Stimulated activated CD4-positive, alpha-beta T cell treated with anti-CD3 and anti-CD28 coated beads, TNF-alpha, amount 100 ng/mL, for 48 hours (primary cell): ENCODE measurements at places on chromosomes 13 and 19.

- DNase-seq, result no peak
Measured at GRCh38 chr13:90787007-90787406, 560.5 kb upstream of the MIR17HG start.

DNA sequence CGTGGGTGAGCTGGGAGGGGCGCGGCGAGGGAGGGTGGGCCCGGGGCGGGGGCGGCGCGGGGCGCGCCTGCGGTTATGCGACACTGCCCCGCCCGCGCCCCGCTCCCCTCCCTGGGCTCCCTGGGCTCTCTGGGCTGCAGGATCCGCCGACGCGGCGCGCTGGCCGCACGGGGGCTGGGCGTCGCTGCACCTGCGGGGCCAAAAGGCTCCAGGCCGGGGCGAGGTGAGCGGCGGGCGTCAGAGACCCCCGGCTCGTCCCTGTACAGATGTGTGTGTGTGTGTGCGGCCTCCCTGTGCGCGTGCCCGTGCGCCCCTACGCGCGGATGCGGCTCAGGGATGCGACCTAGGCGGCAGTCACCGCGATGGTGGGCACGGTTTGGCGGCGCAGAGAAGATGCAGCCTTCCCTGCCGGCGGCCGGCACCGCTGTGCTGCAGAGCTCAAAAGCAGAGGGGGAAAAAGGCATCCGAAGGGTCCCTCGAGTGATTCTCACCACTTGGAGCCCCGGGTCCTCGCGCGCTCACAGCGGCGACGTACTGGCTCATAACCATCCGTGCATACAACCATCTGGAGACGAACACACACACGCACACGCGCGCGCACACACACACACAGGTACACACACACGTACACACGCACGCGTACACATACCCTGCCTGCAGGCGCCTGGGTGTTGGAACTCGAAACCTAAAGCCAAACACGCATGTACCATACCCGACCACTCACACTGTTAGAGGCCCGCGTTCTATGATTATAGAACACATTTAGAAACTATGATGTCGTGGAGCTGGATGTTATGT lies 709 bp downstream of the ATP8A2 start:
- DNase-seq, result no peak

DNA sequence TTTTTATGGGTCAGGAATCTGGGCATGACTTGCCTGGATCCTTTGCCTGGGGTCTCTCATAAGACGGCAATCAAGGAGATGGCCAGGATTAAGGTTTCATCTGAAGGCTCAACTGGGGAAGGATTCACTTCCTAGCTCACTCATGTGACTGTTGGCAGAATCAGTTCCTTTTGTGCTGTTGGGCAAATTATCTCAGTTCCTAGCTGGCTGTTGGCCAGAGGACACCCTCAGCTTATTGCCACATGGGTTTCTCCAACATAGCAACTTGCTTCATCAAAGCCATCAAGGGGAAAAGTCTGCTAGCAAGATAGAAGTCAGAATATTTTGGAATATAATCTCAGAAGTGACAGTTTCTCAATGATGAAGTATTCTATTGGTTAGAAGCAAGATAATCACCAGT lies 12.2 kb upstream of the EVI5L start:
- no peak for DNase-seq

DNA sequence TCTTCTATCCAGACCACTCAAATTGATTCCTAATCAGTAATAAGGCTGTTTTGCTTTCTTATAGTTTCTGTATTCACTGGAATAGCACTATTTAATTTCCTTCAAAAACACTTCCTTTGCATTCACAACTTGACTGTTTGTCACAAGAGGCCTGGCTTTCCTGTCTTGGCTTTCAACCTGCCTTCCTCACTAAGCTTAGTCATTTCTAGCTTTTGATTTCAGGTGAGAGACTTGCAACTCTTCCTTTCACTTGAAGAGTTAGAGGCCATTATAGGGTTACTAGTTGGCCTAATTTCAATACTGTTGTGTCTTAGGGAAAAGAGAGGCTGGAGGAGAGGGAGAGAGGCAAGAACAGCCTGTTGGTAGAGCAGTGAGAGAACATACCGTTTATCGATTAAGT lies 47.0 kb downstream of the SACS start:
- DNase-seq, result no peak

DNA sequence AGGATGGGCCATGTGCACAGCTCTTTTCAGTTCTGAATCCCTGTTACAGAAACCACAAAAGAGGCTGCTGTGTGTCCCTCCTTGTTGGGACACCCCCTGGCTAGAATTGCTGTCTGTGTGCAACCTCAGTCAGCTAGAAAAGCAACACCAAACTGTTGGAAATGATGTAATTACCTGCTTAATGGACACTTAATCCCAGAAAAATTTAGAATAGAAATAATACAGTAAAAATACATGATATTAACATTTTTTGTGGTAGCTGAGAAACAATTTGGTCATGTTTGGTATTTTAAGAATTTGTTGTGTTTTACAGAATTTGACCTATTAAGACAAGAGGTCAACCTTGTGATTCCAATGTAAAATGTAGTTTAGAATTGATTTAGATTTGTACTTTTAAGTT lies 46.8 kb downstream of the FAM124A start:
- DNase-seq, result no peak

DNA sequence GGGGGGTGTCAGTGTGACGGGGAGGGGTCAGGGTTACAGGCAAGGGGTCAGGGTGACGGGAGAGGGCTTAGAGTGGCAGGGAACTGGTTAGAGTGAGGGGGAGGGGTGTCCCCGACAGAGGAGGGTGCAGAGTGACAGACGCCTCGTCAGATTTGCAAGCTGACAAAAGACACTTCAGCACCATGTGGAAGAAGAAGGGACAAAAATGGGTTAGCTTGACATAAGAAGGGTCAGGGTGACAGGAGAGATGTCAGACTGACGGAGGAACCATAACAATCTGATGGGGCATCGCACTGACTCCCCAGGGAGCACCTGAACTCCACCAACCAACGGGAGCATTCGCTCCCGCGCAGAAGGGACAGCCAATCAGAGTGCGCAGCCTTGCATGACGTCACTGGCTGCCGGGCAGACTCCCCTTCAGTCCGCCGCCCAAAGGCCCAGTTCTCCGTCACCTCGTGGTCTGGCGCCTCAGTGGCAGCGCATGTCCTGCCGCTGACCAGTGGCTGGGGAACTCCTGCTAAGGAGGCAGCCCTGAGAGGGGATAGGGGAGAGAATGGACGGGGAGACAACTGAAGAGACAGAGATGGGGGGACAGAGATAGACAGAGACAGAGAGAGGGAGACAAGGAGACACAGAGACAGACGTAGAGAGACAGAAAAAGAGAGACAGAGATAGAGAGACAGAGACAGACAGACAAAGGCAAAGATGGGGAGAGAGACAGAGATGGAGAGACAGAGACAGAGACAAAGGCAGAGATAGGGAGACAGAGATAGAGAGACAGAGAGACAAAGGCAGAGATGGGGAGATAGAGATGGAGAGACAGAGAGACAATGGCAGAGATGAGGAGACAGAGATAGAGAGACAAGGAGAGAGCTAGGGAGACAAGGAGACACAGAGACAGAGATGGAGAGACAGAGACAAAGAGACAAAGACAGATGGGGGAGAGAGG lies 30.2 kb downstream of the C19orf81 start:
- peak; percentile 70 for DNase-seq

DNA sequence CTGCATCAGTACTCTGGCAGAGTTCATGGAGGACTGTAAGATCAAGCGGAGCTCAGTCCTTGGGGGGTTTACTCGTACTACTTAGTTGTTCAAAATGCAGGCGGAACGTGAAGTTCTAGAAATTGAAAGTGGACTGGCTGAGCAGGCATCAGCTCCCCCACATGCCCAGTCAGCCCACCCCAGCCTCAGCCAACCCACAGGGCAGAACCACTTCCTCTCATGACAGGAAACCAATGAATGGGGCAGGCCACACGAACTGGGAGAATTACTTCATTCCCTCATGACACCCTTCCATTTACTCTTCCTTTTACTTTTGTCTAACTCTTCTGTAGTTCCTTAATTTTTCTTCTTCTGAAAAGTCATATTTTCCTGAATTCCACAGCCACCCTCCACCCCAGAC lies 71.9 kb downstream of the FLT1 start:
- DNase-seq, result no peak

- DNase-seq, result no peak
Measured at GRCh38 chr19:2516727-2517126, 40.8 kb downstream of the GADD45B start.

DNA sequence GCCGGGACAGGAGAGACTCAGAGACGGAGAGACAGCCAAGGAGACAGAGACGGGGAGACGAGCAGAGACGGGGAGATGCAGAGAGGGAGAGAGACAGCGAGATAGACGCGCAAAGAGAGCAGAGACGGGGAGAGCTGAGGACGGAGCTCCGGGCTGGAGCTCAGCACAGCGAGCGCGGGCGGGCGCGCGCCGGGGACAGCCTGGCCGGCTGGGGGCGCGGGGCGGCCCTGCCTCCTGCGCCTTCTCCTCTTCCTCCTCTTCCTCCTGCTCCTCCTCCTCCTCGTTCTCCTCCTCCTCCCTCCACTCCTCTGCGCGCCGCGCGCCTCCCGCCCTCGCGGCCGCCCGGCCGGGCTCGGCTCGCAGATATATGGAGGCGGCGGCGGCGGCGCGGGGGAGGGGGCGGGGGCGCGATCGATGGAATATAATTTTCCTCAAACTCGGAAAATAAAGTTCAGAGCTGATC lies at the start of gene ERFL:
Gene ERFL (minus strand): TSS at position 229 of the 463 bp plus-strand sequence. CDS start 15,530 bp downstream, outside the sequence.
- no peak for DNase-seq

GRCh38 chr13:19657872-19658591 lies 24.6 kb downstream of the MPHOSPH8 start:
- no peak for DNase-seq

DNA sequence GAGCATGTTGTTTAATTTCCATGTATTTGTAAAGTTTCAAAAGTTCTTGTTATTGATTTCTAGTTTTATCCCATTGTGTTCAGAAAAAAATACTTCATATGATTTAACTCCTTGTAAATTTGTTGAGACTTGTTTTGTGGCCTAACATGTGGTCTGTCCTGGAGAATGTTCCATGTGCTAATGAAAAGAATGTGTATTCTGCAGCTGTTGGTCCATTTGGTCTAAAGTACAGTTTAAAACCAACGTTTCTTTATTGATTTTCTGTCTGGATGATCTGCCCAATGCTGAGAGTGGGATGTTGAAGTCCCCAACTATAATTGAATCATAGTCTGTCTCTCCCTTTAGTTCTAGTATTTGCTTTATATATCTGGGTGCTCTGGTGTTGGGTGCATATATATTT lies 34.9 kb upstream of the TPP2 start:
- no peak for DNase-seq

GRCh38 chr19:14763497-14764145 lies 14.7 kb downstream of the ADGRE2 start:
- DNase-seq, result no peak

DNA sequence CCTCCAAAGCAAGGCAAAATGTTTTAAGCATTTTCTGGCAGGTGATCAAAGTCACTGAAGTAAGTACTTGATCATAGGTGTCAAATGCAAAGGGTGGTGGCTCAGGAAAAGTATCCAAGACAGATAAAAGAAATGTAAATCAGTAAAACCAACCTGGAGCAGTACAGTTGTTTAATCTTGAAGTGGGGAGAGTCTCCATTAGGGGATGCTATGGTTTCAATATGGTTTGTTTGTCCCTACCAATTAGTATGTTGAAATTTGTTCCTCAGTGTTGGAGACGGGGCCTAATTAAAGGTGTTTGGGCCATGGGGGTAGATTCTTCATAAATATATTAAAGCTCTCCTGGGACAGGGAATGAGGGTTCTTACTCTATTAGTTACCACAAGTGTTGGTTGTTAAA lies 1781.7 kb upstream of the PRR20A start:
- no peak for DNase-seq

DNA sequence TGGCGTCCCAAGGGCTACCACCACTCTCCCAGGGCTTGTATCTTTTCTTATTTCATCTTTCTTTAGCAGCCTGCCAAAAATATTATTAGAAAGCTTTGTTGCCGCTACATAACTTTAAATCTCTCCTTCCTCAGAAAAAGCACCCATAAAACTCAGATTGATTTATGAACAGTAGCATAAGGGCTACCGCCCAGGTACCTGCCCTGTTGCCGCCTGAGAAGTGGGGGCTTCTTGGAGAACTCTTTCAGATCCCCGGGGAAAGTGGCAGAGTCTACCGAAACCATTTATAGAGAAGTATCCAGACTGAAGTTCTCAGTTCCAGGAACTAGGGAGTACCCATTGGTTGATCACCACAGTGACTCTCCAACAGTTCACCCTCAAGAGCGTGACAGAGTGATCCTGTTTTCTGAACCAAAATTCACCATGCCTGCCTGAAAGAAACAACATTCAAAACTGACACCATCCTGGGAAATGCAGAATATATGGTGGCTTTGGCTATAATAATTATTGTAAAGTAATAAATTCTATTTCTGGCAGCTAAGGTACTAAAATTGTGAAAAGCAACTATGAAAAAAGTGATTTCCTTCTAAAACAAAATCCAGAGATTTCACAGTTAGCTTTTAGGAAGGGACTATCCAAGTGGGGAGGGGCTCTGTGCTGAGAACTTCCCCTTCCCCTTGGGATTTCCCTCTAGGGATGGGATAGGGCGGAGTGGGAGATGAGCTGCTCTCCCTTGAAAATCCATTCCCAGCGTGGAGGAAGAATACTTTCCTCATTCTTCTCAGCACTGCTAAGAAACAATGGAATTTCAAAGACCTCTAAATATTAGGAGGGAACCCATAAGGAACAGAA lies 877 bp upstream of the N4BP2L1 start:
- DNase-seq, result no peak

GRCh38 chr19:1765232-1765903 lies 12.1 kb downstream of the ONECUT3 start:
- DNase-seq, result no peak

DNA sequence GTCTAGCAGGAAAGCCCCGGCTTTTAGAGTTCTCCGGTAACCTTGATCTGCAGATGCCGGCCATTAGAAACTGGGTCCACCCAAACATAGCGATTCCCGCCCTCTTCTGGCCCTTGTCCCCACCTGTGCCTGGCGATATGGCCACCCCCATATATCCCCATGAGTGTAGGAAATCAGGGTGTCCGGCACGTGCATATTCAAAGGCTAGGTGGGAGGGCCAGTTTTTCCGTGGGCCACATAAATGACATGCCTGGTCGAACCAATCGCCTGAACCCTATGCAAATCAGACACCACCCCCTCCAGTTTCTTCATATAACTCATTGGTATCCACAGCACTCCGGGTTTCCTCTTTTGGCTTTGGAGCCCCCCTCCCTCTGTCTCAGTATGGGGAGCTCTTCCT lies 37.4 kb downstream of the ERICH4 start:
- DNase-seq, result no peak

DNA sequence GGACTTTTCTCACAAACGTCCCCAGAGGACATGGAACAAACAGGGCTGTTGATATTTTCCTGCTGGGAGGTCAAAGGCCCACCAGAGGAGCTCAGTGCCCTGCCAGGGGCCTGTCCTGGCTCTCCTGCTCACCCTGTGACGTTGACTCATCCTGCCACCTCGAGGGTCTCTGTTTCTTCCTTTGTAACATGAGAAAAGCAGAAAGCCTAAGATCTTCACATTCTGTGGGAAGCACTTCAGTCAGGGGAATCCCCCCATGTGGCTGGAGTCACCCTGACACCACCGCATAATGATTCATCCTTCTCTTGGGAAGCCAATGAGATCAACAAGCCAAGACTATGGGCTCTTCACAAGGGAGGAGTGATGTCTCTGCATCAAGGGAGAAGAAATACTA lies 147.9 kb downstream of the KATNAL1 start:
- peak; percentile 38 for DNase-seq

GRCh38 chr13:104170980-104171555 lies 1104.9 kb upstream of the SLC10A2 start:
- no peak for DNase-seq
